AG09309 (cell line): ENCODE measurements at places on chromosomes 2 and 18.

DNA sequence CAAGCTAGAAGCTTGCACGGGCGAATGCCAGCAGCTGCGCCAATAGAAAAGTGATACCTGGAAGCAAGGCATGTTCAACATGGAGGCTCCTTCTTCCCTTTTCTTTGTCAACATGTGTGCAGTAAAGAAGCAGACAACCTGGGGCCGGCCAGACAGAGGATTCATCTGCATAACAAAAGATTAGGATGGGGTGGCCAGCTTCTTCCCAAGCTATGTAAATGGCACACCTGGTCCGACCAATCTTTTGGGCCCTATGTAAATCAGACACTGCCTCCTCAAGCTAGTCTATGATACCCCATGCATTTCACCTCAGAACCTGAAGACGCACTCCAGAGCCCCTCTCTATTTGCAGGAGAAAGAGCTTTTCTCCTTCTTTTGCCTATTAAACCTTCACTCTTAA lies 66.4 kb upstream of the TGFA start:
- DNase-seq, result no peak

DNA sequence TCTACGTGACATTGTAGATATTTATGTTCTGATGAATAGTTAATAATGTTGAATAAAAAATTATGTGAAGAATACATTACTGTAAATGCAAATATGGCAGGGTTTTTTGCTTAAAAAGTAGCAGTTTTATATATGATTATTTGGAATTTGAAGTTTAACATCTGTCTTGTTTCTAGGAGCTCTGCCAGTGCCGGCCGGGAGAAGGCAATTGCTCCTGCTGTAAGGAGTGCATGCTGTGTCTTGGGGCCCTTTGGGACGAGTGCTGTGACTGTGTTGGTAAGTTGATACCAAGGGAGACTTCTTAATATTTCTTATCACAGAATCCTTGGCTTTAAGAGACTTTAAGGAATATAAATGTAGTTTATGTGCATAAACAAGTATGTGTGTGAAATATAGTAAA lies 25.2 kb downstream of the TWSG1 start:
- no peak for DNase-seq

DNA sequence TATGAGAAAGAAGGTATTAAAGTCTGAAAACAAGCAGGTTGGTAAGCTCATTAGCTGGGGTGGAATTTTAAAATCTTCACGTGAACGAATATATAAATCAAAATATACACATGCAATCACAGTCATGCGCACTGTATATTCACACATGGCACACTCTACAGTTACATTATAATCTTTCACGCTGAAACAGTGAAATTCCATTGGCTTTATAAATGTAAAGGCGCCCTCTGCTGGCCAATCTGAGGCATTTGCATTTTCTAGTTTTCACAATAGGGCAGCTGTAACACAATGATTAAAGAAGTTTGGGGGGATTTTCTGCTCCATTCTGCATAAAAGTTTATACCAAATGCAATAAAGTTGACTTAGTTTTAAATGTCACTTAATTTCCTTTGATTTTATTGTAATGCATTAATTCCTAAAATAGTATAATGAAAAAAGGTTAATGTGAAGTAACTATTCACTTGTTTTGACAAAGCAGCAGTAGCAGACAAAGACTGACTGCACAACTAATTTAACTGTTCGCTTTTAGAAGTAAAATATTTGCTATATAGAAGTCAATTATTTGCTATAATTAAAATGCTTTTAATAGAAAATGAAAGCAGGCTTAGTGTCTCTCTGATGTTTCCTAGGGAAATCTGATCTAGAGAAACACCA lies 17.2 kb downstream of the IFIH1 start:
- DNase-seq, result no peak

- DNase-seq, result no peak
These were observed 49.8 kb upstream of the CNGA3 start for GRCh38 chr2:98296440-98296839.

DNA sequence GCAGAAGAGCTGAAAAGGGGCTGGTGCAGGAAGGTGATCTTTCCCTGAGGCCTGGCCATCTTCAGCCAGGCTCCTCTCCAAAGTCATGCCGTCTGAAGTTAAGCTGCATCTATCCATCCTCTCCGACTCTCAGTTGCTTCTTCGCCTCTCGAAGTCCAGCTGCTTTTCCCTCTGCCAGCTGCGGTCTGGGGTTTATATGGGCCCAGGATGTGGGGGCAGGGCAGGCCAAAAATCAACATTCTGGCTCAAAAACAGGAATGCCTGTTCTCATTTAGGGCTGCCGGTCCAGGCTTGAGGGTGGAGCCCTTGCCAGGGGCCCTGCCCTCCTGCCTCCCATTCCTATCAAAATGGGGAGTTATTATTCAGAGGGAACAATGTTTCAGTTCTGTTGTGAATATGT lies 31.2 kb downstream of the CREG2 start:
- DNase-seq, result no peak

GRCh38 chr18:48548011-48548771 lies 9.4 kb downstream of the CTIF start:
- DNase-seq, result peak; percentile 84

- DNase-seq, result no peak
These were observed 40.3 kb downstream of the METTL8 start for GRCh38 chr2:171393487-171393886.

DNA sequence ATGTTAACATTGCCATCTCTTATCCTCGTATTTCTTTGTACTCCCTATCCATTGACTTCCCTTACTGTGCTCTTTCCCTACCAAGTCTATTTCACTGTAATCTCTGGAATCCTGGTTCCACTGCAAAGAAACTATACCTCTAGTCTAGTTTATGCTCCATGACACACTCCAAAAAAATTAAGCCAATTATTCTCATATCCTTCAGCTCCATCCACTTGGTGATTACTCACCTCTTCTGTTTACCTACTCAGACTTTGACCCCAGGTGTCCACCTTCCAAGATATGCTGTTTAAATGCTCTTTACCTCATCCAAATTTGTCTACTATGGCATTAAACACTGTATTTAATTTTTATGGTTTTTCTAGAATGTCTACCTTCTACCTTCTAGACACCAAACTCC lies 137.9 kb downstream of the ATAD2B start:
- DNase-seq, result no peak

DNA sequence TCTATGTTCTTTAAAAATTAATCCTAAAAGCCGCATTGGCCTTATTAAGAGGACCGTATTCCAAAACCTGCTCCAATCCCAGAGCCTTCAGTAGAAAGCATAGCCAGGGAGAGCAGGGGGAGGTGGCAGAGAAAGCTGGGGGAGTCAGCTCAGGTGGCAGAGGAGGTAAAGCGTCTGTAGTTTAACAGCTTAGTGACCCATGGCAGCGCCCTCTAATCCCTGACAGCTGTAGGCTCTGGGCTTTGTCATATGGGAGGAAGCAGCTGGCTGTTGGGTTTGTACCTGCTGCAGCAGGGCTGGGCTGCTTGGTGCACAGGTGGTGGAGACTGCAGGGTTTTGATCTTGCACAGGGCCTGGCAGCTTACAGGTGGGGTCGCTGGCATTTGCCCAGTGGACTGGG lies 50.6 kb downstream of the THNSL2 start:
- no peak for DNase-seq

DNA sequence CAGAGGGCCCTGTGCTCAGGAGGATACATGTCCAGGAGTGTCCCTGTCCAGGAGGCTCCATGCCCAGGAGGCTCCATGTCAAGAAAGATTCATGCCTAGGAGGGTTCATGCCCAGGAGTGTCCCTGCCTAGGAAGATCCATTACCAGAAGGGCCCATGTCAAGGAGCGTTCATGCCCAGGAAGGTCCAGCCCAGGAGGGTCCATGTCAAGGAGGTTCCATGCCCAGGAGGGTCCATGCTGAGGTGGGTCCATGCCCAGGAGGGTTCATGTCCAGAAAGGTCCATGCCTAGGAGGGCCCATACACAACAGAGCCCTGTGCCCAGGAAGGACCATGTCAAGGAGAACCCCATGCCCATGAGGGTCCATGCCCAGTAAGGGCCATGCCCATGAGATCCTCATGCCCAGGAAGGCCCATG lies 7.0 kb downstream of the GPR35 start:
- DNase-seq, result no peak

- no peak for DNase-seq
These were observed 152.5 kb upstream of the APCDD1 start for GRCh38 chr18:10301831-10302483.

- DNase-seq, result no peak
These were observed 36.0 kb downstream of the DPYSL5 start for GRCh38 chr2:26883956-26884355.

GRCh38 chr2:206354129-206354528 lies 79.7 kb downstream of the ZDBF2 start:
- DNase-seq, result no peak

DNA sequence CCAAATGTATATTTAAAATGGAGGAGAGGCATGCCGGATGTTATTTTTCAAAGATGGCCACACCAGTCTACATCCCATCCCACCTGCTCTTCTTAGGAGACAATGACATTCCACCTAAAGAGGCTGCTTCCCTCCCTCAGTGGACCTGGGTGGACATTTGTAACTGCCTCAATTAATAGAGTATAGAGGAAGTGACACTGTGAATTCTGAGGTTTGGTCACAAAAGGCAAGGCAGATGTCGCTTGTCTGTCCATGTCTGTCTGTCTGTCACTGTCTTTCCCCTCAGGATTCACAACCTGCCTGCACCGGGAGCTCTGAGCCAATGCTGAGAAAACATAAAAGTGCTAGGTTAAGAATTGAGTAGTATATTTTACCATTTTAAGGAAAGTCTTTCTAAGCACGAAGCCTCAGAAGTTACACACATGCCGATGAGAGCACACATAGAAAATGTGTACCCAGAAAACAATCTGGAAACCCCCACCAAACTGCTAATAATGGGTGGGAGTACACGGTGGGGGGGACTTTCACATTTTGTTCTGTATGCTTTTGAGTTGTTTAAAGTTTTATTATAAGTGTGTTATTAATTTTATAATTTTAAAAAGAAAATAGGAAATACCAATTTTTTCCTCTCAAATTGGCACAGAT lies 21.0 kb downstream of the MIB1 start:
- DNase-seq, result no peak

DNA sequence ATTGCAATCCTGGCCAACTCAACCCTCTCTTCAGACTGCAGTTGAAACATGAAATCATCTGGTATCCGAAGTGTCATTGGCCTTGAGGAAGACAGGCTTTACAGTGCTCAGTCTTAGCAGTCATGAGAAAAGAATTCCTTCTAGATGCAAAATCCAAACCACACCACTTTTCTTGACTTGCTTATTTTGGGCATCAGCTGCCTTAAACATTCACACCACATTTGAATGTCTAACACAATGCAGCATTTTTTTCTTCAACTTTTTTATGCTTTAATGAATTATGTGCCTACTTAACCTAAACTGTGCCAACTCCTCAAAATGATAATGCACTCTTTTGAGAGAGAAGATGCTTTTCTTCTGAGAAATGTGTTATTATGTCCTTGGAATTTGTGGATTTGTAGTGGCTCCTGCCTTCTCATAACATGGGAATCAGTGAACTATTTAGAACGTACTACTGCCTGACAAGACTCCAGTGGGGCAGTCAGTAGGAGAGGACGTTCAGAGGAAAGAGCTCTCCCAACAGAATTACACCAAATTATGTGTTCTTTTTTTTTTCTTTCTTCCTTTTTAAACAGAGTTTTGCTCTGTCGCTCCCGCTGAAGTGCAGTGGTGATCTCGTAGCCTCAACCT lies 3.2 kb upstream of the FAM98A start:
- no peak for DNase-seq

- DNase-seq, result no peak
These were observed 70.8 kb upstream of the SLC39A10 start for GRCh38 chr2:195586062-195586714.
